ENCODE measurements at places on chromosomes 1 and 21.

DNA sequence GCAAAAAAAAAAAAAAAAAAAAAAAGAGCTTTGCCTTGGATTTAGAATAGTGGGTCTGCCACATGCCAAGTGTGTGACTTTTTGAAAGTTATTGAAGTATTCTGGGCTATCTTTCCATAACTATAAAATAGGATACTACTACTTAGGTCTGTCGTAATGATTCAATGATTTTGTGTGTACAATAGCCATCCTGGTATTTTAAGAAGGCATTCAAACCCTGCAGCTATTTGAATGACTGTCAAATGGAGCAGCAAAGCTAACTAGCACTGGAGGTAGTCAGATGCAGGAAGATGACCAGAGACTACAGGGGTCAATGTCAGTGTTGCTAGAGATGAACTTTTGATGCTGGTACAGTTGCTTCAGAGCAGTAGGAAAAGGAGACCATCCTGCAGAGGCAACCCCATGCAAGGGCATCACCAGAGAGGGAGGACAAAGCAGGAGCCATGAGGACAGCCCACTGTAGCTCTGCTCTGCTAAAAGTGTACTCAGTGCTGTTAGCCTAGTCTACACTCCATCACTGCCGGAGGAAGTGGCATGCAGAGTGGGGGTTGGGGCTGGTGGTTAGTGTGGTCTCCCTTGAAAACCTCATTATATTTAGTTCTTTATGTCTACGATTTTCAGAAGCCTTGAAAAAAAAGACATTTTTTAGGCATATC lies 29.0 kb downstream of the DUSP10 start:
- DNase-seq: peak; percentile 62

GRCh38 chr1:94795434-94795833 lies 24.7 kb upstream of the SLC44A3 start:
- no peak for DNase-seq

DNA sequence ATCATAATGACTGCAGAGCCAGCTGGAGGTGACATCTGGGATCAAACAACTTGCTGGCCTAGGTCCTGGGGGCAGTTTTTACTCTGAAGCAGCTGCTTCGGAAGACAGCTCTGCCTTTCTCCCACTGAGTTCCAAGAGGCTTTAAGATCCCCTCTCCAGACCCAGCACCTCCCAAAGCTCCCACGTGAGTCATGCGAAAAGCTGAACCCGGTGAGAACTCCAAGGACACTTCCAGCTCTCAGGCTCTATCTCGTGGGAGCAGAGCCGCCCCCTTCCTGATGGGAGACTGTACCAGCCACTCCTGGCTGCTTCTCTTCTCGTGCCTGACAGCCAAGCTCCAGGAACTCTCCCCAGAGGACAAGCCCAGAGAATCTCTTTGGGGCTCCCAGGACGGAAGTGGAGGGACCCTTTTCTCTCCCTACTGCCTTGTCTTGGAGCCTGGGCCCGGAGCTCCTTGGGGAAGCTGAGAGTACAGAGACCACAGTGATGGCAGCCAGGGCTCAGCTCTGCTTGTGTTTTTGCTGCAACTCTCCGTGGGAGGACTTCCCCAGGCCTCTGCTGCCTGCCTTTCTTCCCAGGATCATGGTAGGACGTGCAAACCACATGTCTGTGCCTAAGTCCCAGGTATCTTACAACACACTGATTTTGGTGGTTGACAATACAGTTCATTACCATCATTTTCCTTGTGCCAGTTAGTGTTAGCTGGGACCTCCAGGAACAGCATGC lies 40.6 kb downstream of the STUM start:
- DNase-seq: no peak

GRCh38 chr1:244370060-244370637 lies 81.6 kb downstream of the ADSS2 start:
- DNase-seq: no peak

- DNase-seq: no peak
Measured at GRCh38 chr1:159870704-159871103, 8.2 kb upstream of the VSIG8 start.

DNA sequence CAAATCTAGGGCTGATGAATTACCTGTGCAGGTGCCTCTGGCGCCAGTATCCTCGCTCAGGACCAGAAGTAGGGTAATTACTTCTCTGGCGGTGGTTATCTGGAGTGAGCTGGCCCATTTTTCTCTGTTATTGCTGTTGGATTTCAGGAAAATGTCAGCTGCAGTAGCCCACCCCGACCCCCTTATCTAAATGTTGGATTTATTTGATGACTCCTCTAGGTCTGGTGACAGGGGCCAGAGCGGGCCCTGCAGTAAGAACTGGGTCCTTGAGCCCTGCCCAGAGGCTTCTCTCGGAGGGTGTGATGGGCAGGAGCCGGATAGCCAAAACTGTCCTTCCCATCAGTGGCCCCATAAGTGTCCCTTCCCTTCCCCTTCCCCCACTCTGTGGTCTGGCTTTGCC lies 384.3 kb downstream of the PTPRU start:
- no peak for DNase-seq

GRCh38 chr1:95209291-95209690 lies 24.7 kb upstream of the RWDD3 start:
- DNase-seq: no peak

DNA sequence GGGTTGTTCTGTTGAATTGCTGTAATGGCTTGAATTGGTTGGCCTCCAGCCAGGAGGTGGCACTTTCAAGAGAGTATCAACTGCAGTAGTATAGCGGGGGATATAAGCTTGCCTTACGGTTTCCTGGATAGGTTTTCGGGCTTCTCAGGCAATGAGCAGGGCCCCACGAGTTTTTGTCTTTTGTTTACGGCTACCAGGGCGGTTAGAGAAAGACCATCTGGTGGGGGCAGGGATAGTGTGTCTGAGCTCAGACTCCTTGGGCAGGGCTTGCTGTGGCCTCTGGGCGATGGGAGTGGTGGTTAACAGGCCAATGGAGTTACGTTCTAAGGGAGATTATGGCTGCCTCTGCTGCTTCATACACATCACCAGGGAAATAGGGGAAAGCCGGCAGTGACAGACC lies 62.8 kb downstream of the DTL start:
- DNase-seq: no peak

DNA sequence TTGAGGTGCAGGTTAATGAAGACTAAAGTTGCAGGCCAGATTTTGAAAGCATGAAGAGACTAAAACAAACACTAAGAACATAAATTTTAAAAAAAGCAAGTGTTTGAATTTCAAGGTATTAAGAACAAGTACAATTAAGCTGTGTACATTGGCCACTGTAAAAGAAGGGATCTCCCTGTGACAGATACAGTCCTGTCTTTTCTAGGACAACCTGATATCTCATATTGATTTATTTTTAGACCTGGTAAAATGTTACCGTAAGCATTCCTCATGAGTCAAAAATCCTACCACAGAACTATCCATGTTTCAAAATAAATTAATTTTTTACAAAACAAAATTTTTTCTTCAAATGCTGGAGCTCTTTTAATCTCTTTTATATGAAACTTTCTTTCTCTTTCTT lies 39.4 kb downstream of the SLC22A15 start:
- DNase-seq: no peak

GRCh38 chr1:151309811-151310323 lies 17.3 kb downstream of the PI4KB start:
- DNase-seq: no peak

GRCh38 chr1:48917901-48918603 lies 141.4 kb upstream of the BEND5 start:
- no peak for DNase-seq

DNA sequence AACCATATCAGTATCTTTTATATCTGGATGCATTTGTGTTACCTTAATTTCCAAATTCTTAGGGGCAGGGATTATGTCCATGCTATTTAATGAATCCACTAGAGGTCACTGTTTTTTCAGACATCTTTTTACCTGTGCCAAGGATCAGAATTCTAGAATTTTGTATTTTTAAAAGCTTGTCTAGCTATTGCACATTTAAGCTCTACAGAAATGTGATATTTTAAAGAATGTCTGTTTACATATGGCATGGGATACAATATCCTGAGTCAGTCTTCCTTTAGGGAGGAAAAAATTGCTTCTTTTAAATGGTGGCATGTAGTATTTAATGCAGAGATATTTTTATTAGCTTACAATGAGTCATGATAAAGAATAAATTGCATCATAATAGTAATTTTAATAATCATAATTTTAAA lies 11.3 kb downstream of the RPAP2 start:
- DNase-seq: no peak

DNA sequence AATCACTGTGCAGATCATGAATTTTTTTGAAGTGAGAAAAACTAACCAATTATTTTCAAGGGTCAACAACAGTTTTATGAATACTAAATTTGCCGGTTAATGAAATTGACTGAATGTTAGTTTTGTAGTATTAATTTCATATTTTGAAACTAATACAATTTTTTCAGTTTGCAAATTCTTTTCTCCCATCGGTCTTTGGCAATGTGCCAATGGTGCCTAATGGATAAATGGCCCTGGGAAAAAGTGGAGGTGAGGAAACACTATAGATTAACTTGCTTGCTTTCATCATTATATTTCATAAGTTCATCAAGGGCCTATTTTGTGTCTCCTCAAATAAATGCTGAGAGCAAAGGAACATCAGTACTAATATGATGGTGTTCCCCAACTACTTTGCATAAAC lies 4.1 kb downstream of the C1orf141 start:
- no peak for DNase-seq

DNA sequence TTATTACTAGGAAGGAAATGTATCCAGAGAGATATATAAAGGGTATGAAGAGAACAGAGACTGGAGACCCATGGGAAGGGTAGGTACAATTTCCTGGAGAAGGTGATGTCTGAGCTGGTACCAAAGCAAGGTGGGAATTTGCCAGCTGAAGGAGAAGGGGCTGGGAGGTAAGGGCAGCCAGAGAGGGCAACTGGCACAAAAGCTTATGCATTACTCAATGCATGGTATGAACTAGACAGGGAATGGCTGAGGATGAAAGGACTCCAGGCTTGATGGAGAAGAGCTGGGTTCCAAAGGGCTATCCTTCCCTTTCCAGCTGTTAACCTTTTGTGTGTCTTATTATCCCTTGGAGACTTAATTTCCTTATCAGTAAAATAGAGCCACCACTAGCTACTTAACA lies 113.6 kb upstream of the GADD45A start:
- no peak for DNase-seq

- no peak for DNase-seq
Measured at GRCh38 chr1:179036844-179037465, 11.3 kb downstream of the FAM20B start.

DNA sequence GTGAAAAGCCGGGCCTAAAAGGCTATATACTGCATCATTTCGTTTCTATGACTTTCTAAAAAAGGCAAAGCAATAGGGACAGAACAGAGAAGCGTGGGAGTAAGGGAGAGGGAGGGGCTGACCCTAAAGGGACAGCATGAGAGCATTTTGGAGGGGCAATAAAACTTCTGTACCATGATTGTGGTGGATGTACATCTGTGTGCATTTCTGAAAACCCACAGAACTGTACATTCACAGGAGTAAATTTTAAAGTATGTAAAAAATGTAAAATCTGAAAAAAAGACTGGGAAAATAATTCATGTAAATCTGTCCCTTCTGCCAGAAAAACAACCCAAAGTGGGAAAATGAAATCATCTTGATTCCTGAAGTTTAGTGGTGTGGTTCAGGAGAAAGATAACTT lies 235.4 kb downstream of the CENPF start:
- DNase-seq: no peak

DNA sequence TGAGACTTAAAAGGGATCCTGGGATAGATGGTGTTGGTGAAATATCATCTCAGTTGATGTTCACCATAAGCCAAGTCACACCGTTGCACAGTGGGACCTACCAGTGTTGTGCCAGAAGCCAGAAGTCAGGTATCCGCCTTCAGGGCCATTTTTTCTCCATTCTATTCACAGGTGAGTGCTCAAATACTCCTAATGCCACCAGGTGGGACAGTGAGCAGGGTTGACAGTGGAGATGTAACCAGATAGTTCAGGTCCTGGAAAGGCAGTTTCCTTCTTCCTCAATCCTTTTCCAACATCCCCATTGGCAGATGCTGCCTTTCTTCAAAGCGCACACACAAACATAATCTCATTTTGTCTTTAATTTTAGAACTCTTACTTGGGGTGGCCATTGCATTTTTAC lies 11.6 kb downstream of the CD160 start:
- DNase-seq: no peak

GRCh38 chr1:233328142-233328921 lies 808 bp downstream of the MAP3K21 start:
- DNase-seq: no peak

DNA sequence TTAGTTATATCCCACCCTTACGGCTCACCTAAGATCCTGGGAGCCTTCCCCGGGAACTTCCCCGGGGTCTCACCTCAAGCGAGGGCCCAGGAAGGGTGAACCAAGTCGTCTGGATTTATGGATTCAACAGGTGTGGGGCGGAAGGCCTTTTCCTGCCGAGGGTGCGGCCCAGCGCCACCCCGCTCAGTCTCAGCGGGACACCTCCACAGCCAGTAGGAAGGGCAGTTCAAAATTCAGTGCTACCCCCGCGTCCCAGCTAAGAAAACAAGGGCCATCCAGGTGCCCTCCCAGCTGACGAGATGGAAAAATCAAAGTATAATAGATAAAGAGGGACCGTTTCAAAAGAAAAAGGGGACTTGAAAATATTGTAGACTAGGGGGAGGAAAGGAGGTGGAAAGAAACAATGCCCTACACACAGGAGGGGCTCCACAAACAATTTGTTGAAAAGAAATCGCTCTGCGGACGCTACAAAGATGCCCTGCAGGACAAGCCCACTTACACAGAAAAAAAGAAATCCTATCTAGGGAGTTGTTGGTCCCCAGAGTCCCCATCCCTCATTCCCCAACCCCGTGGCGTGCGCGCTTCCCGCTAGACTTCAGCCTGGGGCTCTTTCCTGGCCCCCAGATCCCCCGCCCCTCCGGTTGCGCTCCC lies 1.3 kb downstream of the SLC2A1 start:
- no peak for DNase-seq

DNA sequence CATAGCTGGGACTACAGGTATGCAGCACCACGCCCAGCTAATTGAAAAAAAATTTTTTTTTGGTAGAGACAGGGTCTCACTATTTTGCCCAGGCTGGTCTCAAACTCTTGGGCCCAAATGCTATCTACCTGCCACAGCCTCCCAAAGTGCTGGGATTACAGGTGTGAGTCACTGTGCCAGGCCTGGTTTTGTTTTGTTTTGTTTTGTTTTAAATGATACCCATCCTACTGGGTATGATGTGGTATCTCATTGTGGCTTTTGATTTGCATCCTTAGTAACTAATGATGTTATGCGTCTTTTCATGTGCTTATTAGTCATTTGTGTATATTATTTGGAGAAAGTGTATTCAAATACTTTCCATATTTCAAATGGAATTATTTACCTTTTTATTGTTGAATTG lies 142.3 kb downstream of the VPS13D start:
- no peak for DNase-seq

GRCh38 chr1:61581251-61581650 lies 143.7 kb downstream of the TM2D1 start:
- DNase-seq: no peak

GRCh38 chr21:35063428-35064172 lies 14.5 kb upstream of the RUNX1 start:
- DNase-seq: no peak
